ENCODE measurements at places on chromosomes 6 and 20.
A peak's percentile ranks its signal among the peaks of the same experiment; 100 is the strongest.

- no peak for DNase-seq
These were observed 251.6 kb downstream of the LAMA2 start for GRCh38 chr6:129134535-129134934.

DNA sequence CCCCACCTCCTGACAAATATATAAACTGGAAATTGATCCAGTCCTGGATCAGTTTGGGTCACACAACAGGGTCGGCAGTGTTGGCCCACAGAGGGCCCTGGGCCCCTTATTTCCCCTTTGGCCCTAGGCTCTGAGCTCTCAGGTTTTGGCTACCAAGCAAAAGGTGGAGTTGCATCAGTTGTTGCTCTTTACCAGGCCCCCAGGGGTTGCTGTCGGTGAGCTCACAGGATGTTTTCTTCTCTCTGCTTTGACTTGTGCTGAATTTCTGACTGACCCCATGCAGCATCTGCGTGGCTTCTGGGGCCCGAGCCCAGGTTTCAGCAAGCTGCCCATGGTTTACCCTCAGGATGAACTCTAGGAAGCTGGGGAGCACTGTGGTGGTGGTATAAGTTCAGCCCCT is 44.6 kb downstream of the PPARD start:
- no peak for DNase-seq

DNA sequence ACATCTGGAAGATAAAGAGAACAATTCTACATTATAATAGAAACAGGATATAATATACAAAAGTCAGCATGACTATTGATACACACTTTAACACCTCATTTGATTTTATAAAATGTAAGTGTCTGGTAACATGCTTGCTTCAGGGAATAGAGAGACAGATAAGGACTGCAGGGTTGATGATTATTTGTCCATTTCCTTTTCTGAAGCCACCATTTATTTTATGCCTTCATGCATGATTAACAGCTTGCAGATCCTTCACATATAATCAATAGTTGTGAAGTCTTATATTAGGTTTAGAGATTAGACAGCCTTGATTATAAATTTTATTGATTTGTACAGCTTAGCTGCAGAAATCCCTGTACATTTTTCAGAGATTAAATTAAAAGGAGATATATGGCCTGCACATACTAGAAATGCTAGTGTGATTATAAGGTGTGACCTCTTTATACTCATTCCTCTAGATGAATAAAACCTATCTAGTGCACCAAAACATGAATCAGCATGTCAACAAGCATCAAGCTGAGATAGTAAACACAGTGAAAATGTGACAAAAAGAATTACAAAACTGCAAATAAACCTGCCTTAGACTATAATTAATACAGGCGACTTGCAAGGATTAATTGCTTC is 198.8 kb upstream of the THEMIS start:
- DNase-seq, result no peak

DNA sequence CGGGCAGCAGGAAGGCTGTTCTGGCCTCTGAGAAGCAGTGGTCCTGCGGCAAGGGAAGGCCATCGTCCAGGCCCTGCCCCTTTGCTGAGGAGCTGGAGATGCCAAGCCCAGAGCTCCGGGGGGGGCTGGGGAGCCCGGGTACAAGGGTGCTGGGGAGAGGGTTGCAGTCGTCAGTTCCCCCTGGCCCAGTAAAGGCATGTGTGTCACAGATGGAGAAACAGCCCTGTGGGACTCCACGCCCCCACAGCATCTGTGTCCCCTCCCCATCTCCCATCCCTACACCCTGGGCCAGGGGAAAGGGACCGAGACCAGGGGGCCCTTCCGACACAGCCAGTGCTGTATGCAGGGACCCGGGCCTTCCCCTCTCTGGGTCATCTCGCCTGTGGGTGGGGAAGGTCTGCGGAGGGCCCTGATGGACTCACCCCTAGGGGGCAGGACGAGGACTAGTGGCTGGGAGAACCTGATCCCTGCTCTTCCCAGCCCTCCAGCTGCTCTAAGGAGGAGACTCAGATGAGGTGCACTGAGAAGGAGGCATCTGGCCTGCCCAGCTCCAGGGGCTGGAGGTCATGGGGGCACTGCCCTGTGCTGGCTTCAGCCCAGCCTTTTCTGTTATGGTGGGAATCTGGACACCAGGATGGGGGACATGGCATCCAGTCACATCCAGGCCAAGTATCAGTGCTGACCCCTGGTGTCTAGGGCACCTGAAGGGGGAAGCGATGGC is 609 bp downstream of the MYL9 start:
- DNase-seq, result no peak

GRCh38 chr6:108872141-108872557 is 23.9 kb downstream of the ARMC2 start:
- DNase-seq, result peak; percentile 21

GRCh38 chr6:68635412-68635705 is 277 bp downstream of the ADGRB3 start:
- DNase-seq, result no peak

GRCh38 chr20:57695012-57695411 is 14.8 kb downstream of the PMEPA1 start:
- DNase-seq, result no peak

DNA sequence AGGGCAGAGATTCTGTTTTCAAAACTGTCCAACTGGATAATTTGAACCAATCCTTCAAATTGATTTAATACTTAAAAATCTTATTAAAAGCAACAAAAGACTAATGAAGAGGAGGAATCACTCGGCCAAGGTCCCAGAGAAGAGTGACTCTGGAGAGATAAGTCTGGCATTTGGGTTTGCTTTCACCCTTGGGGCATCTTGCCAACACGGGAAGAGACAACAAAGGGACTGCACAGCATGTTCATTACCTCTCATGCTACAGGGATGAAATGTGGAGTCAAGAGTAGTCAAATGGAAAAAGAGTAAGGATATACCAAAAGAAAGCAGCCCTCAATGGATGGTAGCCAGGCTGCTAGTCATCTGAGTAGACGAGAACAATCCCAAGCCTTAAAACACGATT is 68.2 kb downstream of the KHDRBS2 start:
- no peak for DNase-seq

DNA sequence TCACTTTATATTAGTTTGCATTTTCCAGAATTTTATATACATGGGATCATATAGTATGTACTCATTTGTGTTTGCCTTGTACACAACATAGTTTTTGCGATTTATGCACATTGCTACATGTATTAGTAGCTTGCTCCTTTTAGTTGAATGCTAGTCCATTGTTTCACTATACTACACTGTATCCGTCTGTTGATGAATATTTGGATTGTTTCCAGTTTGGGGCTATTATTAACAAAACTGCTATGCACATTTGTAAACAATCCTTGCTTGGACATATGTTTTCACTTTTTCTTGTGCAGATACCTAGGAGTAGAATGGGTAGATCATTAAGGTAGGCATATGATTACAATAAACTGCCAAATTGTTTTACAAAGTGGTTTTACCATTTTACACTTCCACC is 3.9 kb upstream of the LRRC1 start:
- DNase-seq, result no peak

GRCh38 chr6:38022688-38023087 is 203.2 kb downstream of the ZFAND3 start:
- no peak for DNase-seq

- no peak for DNase-seq
These were observed 290.0 kb downstream of the TBC1D7 start for GRCh38 chr6:13038315-13038714.

- no peak for DNase-seq
These were observed 69.6 kb downstream of the MACROD2 start for GRCh38 chr20:14064921-14065320.

DNA sequence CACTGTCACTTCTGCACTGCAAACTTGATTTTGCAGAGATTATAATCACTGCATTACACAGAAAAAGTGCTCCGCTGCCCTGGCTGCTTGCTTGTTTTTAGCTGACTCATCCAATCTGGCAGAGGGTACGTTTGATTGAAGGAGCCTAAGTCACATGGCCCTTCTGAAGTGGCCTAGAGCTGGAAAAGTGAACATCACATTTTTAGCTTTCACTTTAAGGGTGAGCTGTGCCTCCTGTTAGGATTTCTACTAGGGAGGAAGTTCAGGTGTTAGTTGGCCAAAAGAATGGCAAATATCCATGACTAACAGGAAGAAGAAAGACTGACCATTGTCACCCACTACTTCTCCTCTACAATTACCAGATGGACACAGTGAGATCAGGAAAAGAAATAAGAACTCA is 889.1 kb upstream of the MAP3K7 start:
- DNase-seq, result no peak

GRCh38 chr20:48844996-48845395 is 17.2 kb upstream of the PREX1 start:
- DNase-seq, result no peak

DNA sequence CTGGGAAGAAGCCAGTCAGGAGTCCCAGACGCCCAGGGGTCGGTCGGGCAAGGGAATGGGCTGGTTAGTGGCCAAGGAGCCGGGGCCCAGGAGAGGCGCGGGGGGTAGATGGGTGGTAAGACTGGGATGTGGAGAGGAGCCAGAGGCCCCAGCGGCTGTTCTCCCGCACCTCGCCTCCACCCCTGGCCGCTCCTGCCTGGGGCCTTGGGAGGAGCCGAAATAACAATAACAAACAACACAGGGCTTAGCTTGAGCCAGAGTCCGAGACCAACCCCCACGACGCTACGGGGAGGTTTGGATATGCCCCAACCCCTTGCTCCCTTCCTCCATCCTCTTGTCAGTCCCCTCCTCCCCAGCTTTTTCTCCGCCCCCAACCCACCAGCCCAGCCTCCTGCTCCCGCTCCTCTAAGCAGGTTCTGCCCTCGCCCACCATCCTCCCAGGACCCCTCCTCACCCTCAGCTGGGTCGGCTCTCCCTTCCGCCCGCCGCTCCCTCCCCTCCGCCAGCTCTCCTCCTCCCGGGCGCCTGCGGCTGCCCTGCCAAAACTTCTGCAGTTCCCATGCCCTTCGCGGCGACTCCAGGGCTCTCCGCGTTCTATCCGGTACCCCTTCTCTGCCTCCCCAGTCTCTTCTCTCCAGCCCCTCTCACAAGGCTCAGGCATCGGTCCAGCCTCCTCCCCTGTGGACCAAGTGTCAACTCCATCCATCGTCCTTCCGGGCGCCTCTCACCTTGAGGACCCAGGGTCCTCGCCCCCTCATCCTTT is 1.1 kb downstream of the RNF39 start:
- no peak for DNase-seq

- peak; percentile 12 for DNase-seq
These were observed 39.0 kb downstream of the SLC23A2 start for GRCh38 chr20:4962241-4962855.

GRCh38 chr6:109059571-109060021 is 35.0 kb downstream of the SESN1 start:
- no peak for DNase-seq

DNA sequence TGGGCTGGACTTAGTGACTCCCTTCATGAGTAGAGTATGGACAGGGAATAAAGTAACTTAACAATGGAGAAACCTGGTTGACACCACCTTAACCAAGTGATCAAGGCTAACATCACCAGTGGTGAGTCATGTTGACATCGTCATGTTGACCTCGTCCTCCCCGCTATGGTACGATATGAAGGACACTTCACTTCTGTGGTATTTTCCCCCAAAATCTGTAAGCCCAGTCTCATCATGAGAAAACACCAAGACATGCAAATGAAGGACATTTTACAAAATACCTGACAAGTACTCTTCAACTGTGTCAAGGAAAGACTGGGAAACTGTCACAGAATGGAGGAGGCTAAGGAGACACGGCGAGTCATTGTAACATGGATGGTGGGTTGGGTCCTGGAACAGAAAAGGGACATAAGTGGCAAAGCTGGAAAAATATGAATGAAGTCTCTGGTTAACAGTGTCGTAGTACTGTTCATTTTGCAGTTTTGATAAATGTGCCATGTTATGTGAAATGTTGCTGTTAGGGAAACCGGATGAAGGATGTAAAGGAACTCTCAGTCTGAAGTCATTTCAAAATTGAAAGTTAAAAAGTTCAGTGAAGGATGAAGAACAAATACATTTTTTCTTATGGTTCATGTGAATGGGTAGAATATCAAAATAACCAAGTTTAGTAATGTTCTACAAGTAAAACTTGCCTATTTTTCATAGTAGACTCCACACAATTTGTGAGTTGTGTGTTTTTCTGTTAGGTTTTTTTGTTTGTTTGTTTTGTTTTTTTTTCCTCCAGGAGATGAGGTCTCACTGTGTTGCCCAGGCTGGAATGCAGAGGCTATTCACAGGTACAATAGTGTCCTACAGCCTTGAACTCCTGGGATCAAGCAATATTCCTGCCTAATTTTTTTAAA is 247.5 kb downstream of the TMEM242 start:
- peak; percentile 35 for DNase-seq

GRCh38 chr6:12947151-12947871 is 230.7 kb downstream of the PHACTR1 start:
- no peak for DNase-seq

DNA sequence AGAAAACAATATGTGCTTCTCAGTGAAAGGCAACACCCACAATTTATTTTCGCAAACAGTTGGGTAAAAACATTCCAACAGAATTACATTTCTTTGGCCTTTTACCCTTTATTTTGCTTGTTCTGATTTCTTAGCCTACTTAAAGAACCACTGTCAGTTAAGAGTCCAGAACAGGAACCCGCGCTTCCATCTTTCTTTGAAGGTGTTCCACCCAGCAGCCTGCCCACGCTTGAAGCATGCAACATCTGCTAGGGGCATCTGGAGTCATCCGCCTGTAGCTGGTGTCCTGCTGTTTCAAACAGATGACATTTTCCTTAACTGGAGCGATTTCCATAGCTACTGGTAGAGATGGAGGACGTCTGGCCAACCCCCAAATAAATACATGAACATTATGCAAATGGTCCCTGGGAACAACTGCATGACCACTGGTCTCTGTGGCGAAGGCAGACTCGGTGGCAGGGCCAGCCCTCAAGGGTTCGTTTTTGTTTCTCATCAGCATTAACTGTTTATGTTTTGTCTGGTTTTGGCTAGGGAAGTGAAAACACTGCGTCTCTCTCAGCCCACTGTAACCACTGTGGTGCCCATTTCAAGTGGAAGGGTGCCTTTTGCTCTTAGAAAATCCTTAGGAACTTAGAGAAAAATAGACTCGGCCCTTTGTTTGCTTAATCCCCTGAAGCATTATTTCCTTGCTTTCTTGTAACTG is 51.6 kb downstream of the LAMA4 start:
- no peak for DNase-seq

- no peak for DNase-seq
These were observed 16.7 kb downstream of the TIAM2 start for GRCh38 chr6:155011809-155012291.

- DNase-seq, result no peak
These were observed 661.5 kb downstream of the EPM2A start for GRCh38 chr6:145073811-145074210.

DNA sequence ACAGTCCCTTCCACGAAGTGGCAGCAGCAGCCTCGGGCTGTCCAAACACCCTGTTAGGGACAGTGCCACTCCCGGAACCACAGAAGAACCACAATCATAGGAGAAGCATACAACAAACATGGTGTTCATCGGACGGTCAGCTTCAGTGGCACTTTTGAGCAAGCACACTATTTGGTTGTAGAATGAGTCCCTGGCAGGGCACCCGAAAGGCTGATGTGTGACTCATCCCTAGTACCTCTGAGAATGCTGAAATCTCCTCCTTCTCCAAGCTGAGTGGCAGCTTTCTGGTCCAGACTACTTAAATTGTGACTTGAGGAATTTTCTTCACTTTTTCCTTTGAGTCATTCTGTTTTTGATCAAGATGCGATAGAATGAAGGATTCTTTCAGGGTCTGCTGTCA is 282.5 kb downstream of the ESR1 start:
- DNase-seq, result no peak
